ENCODE measurements at places on chromosomes 16 and 17.

- no peak for DNase-seq
These were observed 36.4 kb downstream of the HEATR3 start for GRCh38 chr16:50102051-50102746.

DNA sequence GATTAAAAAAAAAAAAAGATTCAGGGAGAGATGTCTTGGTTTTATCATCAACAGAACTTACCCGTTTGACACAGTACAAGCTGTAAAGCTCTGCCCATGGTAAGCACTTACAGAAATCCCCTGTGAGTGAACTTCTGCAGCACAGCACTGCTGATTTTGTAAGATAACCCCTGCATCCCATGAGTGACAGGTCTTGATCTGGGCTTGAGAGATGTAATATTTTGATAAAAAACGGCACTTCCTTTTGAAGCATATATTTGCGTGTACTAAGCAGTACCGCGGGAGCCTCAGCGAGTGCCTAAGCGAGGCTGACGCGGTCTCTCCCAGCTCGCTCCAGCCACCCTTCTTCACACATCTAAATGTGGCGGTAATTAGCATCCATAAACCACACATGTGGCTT, 50.5 kb downstream of the IKZF3 start:
- no peak for DNase-seq

DNA sequence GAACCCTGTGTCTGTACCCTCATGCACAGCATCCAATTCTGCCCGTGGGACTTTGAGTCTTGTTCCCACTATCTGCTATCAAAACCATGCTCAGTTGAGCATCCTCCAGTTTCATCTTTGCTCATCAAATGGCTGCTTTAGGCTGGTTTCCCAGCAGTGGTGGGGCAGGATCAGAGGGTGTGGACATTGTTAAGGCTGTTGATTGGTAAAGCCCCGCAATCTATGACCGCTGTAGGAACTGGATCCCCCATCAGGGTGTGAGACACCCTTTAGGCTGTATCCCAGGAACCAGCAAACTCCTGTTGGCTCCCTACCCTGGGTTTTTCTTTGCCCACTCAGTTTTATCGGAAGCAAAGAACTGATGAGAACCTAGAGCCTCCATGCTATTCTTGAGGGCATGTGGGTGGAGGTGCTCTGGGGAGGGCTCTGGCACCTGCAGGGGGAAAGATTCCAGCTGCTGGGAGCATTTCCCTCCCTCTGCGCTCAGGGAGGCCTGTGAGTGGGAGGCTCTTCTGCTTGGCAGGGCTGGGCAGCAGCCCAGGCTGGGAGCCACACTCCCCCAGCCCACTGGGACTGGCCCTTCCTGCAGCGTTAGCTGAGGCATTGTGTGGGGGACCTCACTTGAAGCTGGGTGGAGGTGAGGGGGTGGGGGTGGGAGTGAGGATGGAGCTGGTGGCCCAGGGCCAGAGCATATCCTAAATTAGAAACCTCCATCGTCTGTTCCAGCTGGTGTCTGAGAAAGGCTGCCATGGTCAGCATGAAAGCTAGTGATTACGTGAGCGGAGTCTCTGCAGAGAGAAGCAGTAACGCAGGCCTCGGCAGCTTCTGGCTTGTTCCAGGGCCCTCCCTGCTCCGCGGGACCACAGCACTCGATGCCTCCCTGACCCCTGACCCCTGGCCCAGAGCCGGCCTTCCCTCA, 160.6 kb downstream of the IRF8 start:
- DNase-seq, result no peak

- no peak for DNase-seq
These were observed 16.1 kb upstream of the GNA13 start for GRCh38 chr17:65072660-65073071.

- DNase-seq, result no peak
These were observed 84.0 kb upstream of the CACNG5 start for GRCh38 chr17:66750781-66751543.

GRCh38 chr16:72198021-72198711, 26.2 kb upstream of the PMFBP1 start:
- DNase-seq, result peak; percentile 68

DNA sequence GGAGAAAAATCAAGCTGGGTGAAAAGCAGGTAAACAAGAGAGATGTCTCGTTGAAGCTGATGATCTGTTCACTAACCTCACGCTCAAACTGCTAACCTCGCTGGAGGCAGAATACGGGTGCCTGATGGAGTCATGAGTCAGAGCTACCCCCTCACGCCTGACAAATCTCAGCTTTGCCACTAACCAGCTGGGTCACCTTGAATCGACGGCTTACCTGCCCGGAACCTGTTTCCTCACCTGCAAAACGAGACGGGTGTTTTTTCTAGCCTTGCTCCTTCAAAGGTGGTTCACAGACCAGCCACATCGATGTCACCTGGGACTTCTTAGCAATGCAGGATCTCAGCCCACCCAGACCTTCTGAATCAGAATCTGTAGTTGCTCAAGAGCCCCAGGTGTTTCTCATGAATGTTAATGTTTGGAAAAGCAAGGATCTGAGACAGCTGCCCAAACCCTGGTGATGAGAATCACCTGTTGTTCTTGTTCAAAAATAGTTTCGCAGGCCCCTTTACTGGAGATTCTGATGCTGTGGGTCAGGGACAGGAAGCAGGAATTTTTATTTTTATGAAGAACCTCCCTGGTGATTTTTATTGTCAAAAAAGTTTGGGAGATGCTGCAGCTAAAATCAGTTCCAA, 56.9 kb downstream of the MARCHF10 start:
- DNase-seq, result no peak

GRCh38 chr17:34067011-34067410, 188.1 kb upstream of the CCL2 start:
- DNase-seq, result no peak

DNA sequence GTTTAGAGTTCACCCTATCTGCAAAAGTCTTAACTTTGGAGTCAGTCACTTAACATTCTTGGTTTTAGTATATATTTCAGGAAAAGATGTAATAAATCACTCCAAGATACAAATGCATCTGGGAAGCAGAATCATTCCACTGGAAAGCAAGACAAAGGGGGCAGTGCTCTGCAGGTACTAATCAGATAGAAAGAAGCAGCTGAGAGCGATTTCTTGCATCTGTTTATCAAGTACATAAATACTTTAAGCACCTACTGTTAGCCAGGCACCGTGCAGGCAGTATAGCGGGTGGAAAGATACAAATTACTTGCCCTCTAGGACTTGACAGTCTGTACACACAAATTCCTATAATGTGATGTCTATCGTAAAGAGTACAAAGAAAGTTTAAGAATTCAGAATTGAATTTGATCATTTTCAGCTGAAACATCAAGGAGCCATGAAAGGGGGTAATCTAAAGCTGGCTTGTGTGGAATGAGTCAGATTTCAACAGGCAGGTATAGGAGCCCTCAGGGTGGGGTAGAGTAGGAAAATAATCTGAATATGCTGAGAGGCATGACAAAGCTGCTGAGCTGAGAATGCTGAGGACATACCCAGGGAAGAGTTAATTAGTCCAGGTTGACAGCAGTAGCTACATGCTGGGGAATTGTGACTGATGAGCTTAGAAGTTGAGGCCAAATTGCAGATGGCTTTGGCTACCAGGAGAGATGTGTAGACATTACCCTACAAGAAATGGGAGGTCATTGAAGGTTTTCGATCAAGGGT, 110.2 kb downstream of the CA10 start:
- no peak for DNase-seq

- DNase-seq, result no peak
These were observed 148.8 kb downstream of the FOXL1 start for GRCh38 chr16:86727131-86727530.

DNA sequence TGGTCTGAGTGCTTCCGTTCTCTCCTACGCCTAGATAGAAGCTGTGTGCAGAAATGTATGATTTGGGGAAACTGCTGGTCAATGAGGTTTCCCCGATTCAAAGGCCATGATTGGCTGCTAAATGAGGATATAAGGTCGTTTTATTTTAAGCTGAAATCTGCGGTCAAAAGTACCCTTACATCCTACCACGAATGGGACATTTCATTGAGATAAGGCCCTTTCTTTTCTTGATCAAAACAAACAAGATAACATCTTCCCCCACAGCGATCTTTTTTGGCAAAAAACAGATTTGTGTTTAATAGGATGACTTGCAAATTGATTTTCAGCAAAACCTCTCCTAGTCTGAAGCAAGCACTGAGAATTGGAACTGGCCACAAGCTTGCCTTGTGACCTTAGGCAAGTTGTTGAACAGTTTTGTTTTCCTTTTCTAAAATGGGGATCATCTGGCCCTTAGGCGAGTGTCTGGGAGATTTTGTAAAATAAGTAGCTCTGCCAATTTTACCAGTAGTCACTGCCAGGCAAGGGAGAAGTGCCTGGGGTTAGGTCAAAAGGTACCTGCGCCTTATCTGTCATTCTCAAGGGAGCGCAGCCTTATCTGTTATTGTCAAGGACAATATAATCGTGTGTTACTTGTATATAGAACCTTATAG, 635 bp downstream of the SCPEP1 start:
- peak; percentile 52 for DNase-seq

- no peak for DNase-seq
These were observed 450.3 kb downstream of the HAPSTR1 start for GRCh38 chr16:9541723-9542122.

GRCh38 chr17:9446528-9446927, 129.1 kb downstream of the STX8 start:
- DNase-seq, result no peak

GRCh38 chr16:81717662-81718189, 61.4 kb upstream of the PLCG2 start:
- no peak for DNase-seq

- DNase-seq, result no peak
These were observed 2.2 kb downstream of the FBXL16 start for GRCh38 chr16:703406-703805.

GRCh38 chr17:80364091-80364691, 50.8 kb upstream of the ENDOV start:
- DNase-seq, result peak; percentile 83

DNA sequence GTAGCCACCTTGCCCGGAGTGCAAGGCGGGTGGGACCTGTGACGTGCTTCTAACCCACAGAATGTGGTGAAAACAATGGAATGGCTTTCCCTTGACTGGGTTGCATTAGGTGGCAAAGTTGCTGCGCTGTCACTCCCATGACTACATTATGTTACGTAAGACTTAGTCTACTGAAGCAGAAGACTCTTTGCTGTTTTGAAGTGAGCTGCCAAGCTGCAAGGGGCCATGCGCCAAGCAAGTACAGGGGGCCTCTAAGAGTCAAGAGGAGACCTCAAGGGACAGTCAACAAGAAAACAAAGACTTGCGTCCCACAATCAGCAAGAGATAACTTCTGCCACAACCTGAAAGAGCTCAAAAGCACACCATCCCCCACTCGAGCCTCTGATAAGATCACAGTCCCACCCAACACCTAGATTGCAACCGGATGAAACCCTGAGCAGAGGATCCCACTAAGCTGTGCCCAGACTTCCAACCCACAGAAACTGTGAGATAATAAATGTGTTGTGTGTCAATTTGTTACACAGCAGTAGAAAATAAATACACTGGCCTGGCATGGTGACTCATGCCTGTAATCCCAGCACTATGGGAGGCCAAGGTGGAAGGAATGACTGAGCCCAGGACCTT, 16.5 kb downstream of the ANKRD11 start:
- DNase-seq, result no peak

- no peak for DNase-seq
These were observed 9.8 kb upstream of the ADAT1 start for GRCh38 chr16:75632857-75633256.

GRCh38 chr16:12559714-12560113, 244.0 kb downstream of the CPPED1 start:
- no peak for DNase-seq

GRCh38 chr16:49596648-49597291, 223.2 kb downstream of the C16orf78 start:
- DNase-seq, result peak; percentile 71

DNA sequence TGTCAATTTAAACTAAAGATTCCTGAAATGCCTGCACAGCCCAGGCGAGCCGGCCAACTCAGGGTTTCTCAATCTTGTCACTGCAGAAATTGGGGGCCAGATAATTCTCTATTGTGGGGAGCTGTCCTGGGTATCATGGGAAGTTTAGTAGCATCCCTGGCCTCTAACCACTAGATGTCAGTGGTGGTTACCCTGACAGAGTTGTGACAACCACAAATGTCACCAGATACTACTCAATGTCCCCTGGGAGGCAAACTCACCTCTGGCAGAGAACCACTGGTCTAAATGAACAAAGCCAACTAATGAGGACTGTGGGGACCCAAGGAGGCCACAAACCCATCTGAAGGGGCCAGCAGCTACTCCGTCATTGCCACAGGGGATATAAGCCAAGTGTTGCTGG, 90.9 kb downstream of the MYH11 start:
- DNase-seq, result peak; percentile 64

DNA sequence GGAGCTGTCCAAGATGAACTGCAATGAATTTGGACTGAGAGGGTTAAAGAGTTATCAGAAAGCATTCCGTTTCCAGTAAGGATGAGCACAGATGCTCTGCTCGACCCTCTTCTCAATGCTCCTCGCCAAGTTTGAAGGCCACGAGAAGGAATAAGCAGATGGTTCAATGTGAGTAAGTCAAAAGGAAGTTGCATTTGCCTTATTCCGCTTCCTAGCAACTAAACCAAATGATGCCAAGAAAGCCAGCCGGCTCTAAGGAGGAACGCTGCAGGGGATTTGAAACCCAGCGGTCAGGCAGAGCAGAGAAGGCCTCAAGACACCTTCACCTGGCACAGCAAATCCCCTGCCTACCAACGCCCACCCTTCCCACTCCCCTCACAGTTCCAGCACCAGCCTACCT, 52.1 kb upstream of the CNEP1R1 start:
- no peak for DNase-seq

- DNase-seq, result no peak
These were observed 6.2 kb upstream of the FLCN start for GRCh38 chr17:17243163-17243562.

GRCh38 chr16:88967830-88968588, 9.0 kb downstream of the CBFA2T3 start:
- no peak for DNase-seq

DNA sequence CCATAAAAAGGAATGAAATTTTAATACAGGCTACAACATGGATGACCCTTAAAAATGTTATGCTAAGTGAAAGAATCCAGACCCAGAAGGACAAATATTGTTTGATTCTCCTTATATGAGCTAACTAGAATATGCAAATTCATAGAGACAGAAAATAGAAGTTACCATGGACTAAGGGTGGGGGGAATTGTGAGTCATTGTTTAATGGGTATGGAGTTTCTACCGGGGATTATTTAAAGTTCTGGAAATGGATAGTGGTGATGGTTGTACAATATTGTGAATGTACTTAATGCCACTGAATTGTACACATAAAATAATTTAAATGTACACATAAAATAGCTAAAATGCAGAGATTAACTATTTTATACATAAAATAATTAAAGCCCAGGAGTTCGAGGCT, 9.2 kb upstream of the MYO18A start:
- DNase-seq, result no peak

GRCh38 chr17:49739641-49740271, 24.2 kb downstream of the FAM117A start:
- DNase-seq, result peak; percentile 67

DNA sequence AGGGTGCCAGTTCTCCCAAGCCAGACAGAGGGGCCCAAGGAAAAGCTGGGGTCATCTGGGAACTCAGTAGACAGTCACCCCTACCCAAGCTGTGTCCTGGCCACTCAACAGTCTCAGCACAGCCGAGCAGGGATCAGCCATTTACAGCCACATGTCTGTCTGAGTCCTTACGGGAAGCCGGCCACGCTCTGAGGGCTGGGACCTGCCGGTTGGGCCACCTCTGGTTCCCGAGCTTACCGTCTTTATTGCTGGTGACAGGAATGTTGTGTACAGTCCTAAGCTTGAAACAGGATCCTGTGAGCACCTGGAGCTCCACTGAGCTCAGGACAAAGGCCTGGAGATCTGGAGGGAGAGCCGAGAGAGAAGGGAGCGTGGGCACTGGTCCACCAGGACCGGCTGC, 59.8 kb downstream of the TIMM22 start:
- no peak for DNase-seq
